Mesenchymal stem cell (in vitro differentiated cells and primary cell): ENCODE measurements at places on chromosomes 7 and 10.
A peak's percentile ranks its signal among the peaks of the same experiment; 100 is the strongest.

DNA sequence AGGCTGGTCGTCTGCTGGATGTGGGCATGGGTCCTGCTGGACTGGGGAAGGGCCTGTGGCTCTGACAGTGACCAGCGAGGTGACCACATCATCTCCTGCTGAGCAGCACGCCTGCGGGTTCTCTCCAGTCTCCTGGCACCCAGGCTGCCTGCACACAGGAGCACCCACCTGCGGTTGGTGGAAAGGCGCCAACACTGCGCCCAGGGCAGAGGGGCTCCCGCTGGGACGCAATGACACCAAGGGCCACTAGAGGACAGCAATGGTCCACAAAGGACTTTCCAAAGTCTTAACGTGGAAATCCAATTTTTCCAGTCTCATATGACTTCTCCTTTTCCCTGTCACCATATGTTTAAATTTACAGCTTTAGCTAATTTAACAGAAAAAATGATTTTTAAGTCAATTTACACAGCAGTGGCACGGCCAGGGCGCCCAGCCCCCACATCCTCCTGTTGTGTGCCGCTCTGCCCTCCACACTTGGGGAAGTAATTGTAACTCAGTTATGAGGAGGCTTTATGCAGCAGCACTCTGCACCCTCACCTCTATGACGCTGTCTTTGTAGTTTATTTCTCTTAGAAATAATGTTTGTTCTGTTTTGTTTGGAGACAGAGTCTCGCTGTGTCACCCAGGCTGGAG, 38.1 kb downstream of the CFAP46 start:
- no peaks in the 10 kb centered on the region for H3K36me3 ChIP-seq
- no peak overlapping the region for H3K27ac ChIP-seq
- peaks cover 9% of the 10 kb centered on the region for H3K27me3 ChIP-seq
- DNase-seq: peak; percentile 10

DNA sequence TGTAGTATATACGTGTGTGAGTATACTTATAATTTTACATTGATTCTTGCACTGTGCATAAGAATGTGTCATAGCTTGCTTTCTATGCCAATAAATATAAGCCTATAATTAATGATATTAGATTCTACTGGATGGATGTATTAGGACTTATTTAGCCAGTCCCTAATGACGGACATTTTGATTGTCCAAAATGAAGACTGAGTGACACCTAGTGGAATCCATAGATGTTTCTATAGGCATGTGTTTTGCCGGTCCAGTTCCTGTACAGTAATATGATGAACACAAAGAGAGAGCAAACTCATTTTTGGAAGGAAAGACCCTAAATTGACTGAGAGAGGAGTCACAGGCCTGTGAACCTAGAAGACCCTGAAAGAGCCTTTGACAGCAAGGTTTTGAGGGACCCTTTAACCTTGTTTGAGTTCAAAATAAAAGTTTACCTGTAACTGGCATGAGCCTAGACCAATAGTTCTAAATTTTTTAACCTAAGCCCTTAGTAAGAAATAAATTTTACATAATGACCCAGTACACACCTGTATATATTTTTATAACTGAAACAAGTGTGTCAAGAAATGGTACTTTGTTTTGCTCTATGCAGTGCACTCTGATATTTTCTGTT, 42.4 kb upstream of the AGBL3 start:
- no peaks in the 10 kb centered on the region for H3K27me3 ChIP-seq
- peaks cover 90% of the 10 kb centered on the region for H3K36me3 ChIP-seq
- H3K4me1 ChIP-seq: peaks cover 8% of the 10 kb centered on the region
- no peak overlapping the region for H3K27ac ChIP-seq
- H3K4me3 ChIP-seq: no peak overlapping the region

- H3K27me3 ChIP-seq: no peaks in the 10 kb centered on the region
- DNase-seq: peak; percentile 78
- peak overlapping the region; percentile 98 for H3K27ac ChIP-seq
- peaks cover 4% of the 10 kb centered on the region for H3K4me1 ChIP-seq
- H3K36me3 ChIP-seq: peaks cover 3% of the 10 kb centered on the region
These were observed 549 bp upstream of the DDX50 start for GRCh38 chr10:68900427-68901104.

DNA sequence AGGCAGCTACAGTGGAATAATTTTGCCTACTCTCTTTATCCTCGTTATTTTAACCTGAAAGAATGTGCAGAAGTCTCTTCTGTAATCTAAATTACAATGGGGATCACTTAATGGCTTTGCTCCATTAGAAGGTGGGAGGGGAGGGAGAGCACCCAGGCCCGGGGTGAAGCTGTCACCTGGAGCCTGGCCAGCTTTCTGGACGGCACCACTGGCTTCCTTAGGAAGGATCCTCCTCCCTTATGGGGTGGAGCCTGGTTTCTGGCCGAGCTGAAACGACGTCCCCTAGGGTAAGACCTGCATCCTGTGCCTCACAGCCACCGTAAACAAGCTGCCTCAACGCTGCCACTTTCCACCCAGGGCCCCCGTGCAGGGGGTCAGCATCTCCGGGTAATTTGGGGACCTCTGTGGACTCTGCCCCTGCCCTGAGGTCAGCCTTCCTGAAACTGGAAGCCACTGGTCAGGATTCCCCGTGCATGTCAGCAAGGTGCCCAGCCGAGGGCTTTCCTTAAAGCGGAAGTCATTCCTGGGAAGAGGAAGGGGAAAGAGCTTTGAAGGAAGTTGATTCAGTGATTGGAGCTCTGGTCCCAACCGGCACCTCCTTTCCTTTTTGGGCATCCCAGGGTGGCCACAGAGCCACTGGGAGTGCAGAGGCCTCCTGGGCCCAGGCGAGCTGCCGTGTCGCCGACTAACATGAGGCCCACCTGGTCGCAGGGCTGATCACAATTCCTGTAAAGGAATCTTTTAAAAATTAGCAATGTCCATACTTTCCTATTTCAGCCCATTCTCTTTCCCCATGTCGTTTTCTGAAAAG, 569.1 kb downstream of the DNAJB6 start:
- H3K4me3 ChIP-seq: no peak overlapping the region
- no peaks in the 10 kb centered on the region for H3K4me1 ChIP-seq
- DNase-seq: no peak
- H3K36me3 ChIP-seq: no peaks in the 10 kb centered on the region
- H3K27me3 ChIP-seq: no peaks in the 10 kb centered on the region

- no peak for DNase-seq
- H3K4me1 ChIP-seq: no peaks in the 10 kb centered on the region
- H3K27me3 ChIP-seq: no peaks in the 10 kb centered on the region
- no peak overlapping the region for H3K4me3 ChIP-seq
- H3K36me3 ChIP-seq: no peaks in the 10 kb centered on the region
These were observed 76.9 kb downstream of the ADARB2 start for GRCh38 chr10:1660386-1660785.

GRCh38 chr10:25157650-25158049, 17.2 kb upstream of the GPR158 start:
- H3K4me3 ChIP-seq: no peak overlapping the region
- no peaks in the 10 kb centered on the region for H3K36me3 ChIP-seq
- no peak overlapping the region for H3K27ac ChIP-seq

GRCh38 chr7:22561895-22562593, 62.1 kb upstream of the STEAP1B start:
- peak; percentile 46 for DNase-seq
- no peaks in the 10 kb centered on the region for H3K27me3 ChIP-seq
- peaks cover 29% of the 10 kb centered on the region for H3K4me1 ChIP-seq
- H3K36me3 ChIP-seq: no peaks in the 10 kb centered on the region
- peak overlapping the region; percentile 99 for H3K27ac ChIP-seq

DNA sequence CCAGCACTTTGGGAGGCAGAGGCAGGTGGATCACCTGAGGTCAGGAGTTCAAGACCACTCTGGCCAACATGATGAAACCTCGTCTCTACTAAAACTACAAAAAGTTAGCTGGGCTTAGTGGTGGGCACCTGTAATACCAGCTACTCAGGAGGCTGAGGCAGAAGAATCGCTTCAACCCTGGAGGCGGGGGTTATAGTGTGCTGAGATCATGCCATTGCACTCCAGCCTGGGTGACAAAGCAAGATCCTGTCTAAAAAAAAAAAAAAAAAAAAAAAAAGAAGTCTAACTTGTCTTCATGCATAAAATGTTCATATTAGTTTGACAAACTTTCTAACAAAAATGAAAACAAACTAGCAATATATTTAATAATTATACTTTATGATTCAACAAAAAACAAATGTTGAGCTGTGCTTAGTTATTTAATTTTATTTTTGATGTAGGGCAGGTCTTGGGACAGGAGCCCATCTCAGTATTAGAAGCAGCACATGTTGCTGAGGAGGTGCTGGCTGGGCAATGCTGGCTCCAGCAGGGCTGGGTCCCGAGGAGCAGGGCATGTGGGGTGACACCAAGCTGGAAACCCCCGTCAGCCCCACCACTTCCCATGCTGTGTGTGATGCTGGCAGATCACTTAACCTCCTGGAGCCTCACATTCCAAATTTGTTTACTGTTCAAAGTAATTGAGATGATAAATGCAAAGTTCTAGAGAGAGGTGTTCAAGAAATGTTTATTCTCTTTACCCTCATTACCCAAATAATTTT, 335.3 kb upstream of the KLF6 start:
- no peaks in the 10 kb centered on the region for H3K36me3 ChIP-seq
- H3K27me3 ChIP-seq: no peaks in the 10 kb centered on the region
- H3K4me1 ChIP-seq: no peaks in the 10 kb centered on the region
- peak; percentile 76 for DNase-seq

DNA sequence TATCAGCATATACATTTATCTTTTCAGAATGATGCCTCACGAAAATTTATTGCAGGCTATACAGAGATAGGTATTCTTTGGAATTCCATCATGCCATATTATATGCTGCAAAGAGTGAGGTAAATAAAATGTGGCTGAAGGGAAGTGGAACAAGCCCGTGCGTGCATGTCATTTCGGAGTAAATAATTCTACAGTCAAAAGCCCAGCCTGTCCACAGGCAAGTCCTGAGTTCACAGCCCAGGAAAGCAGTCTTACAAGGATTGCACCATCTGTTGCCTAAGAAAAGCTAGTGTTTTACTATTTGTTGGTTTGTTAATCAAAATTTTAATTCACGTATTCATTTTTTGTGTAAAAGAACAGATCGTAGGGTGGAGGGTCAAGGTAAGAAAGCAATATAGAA, 292.4 kb upstream of the AKR1E2 start:
- no peaks in the 10 kb centered on the region for H3K27me3 ChIP-seq
- no peaks in the 10 kb centered on the region for H3K4me1 ChIP-seq
- H3K27ac ChIP-seq: no peak overlapping the region
- DNase-seq: no peak
- H3K4me3 ChIP-seq: no peak overlapping the region
- H3K36me3 ChIP-seq: no peaks in the 10 kb centered on the region
